ENCODE measurements at places on chromosomes 7 and 10.

- DNase-seq = no peak
Measured at GRCh38 chr7:85125651-85126131, 61.2 kb downstream of the SEMA3D start.

GRCh38 chr7:128422842-128423241 is 13.1 kb upstream of the IMPDH1 start:
- DNase-seq = no peak

DNA sequence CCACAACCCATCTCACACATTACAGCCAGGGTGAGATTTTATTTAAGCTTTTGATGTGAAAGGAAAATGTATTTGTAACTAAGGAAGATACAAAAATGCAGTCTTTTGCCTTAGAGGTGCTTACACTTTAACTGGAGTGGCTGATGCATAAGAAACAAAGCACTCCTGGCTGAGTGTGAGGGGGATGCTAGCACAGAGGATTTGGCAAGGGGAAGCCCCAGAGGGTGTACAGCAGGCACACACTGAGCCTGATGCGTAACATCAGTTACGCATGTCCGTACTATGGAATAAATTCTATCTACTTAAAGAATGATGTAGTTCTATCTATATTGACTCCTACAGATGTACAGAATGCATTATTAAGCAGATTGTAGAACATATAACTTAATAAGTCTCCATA is 17.8 kb downstream of the GIMAP8 start:
- no peak for DNase-seq

- DNase-seq = no peak
Measured at GRCh38 chr10:35459449-35459847, 123.1 kb downstream of the CCNY start.

DNA sequence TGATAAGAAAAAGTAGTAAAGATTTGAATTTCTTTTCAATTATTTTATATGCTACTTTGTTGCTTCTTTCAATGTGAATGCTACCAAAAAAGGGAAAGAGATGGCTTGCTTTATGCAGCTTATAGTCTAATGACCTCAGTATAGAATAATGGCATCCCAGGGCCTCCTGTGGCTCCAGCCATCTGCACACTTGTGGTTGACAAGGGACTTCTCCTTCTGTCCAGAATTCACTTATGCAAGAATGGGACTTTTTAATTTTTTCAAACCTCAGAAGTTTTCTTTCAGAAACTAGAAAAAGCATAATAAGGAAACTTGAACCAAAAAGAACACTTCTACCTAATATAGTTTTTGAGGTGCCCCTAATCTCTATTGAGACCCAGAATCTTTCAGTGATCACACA is 310.9 kb downstream of the CTNNA3 start:
- DNase-seq = no peak

- no peak for DNase-seq
Measured at GRCh38 chr10:80539421-80540031, 1.8 kb downstream of the SH2D4B start.

DNA sequence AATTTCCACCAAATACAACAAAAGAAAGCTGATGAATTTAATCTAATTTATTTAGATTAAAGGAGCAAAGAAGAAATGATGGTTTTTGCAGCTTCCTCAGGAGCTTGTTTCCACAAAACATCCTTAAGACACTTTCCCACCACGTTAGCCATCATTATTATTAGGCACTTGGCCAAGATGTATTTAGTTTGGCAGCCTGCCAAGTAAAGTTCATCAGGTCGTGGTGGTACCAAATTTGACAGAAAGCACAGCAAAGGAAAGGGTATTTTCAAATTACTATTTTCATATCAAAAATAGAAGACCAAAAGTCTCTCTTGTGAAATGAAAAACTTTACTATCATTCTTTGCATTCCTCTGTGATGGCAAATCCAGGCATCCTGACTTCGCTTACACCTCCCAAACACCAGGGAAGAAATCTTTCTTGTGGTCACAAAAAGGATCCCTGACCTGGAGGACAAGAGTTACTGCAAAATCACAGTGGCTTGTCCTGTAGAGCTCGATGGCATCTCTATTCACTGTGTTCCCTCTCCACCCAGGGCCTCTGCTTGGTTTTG is 123.1 kb upstream of the INHBA start:
- DNase-seq = no peak

- DNase-seq = no peak
Measured at GRCh38 chr10:49139028-49139845, 5.4 kb upstream of the FAM170B start.

GRCh38 chr7:55415173-55415778 is 50.1 kb downstream of the LANCL2 start:
- peak; percentile 60 for DNase-seq

DNA sequence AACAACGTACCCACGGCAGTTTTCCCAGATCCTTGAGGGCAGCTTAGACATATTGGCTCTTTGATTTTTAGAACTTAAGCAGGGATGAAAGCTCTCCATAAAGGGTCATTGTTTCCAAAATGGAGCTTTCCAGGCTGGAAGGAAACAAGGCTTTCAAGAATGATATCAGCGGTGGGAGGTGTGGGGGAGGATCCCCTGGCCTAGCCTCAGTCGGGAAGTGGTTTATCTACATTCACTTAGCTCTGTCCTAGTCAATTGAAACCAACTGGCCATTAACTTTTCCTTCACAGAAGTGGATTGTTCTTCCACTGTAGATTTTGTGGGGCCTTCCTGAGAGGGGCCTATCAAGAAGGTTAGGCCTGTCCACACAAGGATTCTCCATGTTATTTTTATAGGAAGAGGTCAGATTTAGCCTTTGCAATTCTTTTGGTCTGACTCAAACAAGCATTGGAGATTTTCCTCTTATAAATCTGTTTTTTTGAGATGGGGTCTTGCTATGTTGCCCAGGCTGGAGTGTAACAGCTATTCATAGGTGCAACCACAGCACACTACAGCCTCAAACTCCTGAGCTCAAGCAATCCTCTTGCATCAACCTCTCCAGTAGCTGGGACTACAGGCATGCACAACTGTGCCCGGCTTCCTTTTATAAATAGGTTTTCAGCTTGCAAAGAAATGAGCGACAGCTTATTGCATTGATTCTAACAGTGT is 343.5 kb downstream of the LRMDA start:
- DNase-seq = no peak
